ENCODE measurements at places on chromosomes 16 and 17.

DNA sequence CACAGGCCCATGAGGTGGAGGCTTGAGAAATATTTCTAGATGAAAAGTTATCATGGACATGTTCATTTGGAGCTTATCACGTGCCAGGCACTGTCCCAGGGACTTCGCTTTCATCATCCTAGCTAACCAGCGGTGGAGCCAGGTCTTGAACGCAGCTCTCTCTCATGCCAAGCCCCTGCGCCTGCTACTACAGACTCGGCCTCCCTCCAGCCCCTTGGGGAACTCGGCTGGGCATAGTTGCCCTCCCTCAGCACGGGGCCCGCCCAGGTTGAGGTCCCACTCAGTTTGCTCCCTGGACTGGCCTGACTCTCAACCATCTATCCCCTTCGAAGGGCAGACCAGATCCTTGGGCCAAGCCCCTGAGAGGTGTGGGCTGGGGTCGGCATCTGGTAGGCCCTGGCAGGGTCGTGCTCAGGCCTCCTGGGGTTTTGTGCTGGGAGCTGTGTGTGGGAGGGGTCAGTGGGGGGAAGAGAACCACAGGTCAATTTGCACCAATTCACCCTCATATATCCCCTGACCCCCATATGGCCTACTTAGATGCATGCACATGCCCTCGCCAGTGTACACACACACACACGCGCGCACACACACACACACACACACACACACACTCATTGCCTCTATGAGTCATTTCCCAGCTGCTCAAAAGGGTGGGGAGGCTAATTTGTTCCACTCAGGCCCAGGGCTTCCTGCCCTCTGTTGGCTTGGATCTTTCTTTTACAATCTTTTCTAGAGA lies 12.1 kb upstream of the SCN4A start:
- no peak for DNase-seq

DNA sequence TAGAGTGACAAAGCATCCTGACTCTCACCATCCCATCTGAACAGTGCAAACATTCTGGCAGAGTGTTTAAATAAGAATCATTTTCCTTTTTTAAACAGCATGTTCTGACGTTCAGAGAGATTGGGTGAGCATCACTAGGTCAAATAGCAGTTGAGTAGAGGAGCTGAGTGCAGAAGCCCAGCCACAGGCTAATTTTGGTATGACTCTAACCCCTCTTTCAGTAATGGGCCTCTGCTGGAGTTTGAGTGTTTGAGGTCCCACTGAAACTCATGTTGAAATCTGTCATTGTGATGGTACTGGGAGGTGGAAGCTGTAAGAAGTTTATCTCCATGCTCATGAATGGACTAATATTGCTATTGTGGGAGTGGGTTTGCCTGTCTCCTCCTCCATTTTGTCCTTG lies 194.4 kb downstream of the SALL1 start:
- no peak for DNase-seq

GRCh38 chr17:83149761-83150251 lies 70.4 kb downstream of the METRNL start:
- no peak for DNase-seq

DNA sequence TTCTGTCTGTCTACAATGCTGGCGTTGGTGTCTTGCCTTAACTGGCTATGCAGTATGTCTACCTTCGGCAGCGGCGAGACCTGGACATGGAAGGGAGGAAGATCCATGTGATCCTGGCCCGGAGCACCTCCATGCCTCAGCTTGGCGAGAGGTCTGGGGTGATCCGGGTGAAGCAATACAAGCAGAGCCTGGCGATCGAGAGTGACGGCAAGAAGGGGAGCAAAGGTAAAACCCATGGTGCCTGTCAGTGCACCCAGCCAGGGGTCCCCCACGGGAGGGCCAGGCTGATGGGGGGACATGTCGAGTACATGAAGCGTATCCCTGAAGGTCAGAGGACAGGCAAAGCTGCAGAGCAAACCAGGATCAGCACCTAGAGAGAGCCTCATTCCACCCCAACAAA lies 22.8 kb downstream of the PCTP start:
- DNase-seq: no peak
